Ascending aorta (tissue), 2 donors: ENCODE measurements at places on chromosomes 4 and X.

- H3K27me3 ChIP-seq = no peaks in the 10 kb centered on the region
- no peak overlapping the region for H3K4me3 ChIP-seq
- no peak for DNase-seq
- no peaks in the 10 kb centered on the region for H3K36me3 ChIP-seq
- H3K27ac ChIP-seq = no peak overlapping the region
- no peaks in the 10 kb centered on the region for H3K4me1 ChIP-seq
Observed at GRCh38 chrX:14267216-14267615, 237.5 kb upstream of the GEMIN8 start.

- H3K27me3 ChIP-seq = no peaks in the 10 kb centered on the region
- no peak overlapping the region for H3K27ac ChIP-seq
- no peak for DNase-seq
- H3K4me3 ChIP-seq = no peak overlapping the region
- H3K4me1 ChIP-seq = no peaks in the 10 kb centered on the region
Observed at GRCh38 chr4:112747036-112747435, 110.1 kb downstream of the LARP7 start.

GRCh38 chr4:67401902-67402301 is 143.4 kb downstream of the CENPC start:
- no peaks in the 10 kb centered on the region for H3K4me1 ChIP-seq
- H3K4me3 ChIP-seq = no peak overlapping the region
- no peaks in the 10 kb centered on the region for H3K36me3 ChIP-seq
- no peak overlapping the region for H3K27ac ChIP-seq

DNA sequence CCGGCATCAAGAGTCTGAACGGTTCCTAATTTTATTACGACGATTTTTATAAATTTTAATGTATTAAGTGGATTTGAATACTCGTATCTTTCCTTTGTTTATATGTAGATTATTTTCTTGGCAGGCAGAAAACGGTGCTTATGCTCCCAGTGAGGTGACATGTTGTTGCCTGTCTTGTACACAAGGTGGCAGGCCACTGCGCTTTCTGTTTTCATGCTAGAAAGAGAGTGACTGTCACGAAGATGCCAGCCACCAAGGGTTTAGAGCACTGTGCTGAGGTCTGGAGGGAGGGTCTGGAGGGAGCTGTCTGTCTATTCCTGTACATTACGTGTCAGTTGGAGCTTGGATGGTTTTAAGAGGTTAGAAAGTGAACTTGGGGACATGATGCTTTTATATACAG is 87.7 kb downstream of the SHROOM2 start:
- H3K27ac ChIP-seq = no peak overlapping the region
- H3K4me3 ChIP-seq = no peak overlapping the region
- DNase-seq = no peak
- no peaks in the 10 kb centered on the region for H3K4me1 ChIP-seq
- H3K36me3 ChIP-seq = no peaks in the 10 kb centered on the region

GRCh38 chr4:26803211-26803861 is 57.3 kb upstream of the STIM2 start:
- no peak overlapping the region for H3K4me3 ChIP-seq
- no peak overlapping the region for H3K27ac ChIP-seq
- no peak for DNase-seq

GRCh38 chr4:41058426-41058825 is 155.9 kb downstream of the APBB2 start:
- no peaks in the 10 kb centered on the region for H3K36me3 ChIP-seq
- H3K4me1 ChIP-seq = peaks cover 30% of the 10 kb centered on the region
- H3K27ac ChIP-seq = no peak overlapping the region
- DNase-seq = no peak
- H3K4me3 ChIP-seq = no peak overlapping the region
- H3K27me3 ChIP-seq = no peaks in the 10 kb centered on the region

- H3K27ac ChIP-seq = no peak overlapping the region
- H3K4me1 ChIP-seq = no peaks in the 10 kb centered on the region
- H3K27me3 ChIP-seq = no peaks in the 10 kb centered on the region
- no peak for DNase-seq
- H3K36me3 ChIP-seq = no peaks in the 10 kb centered on the region
Observed at GRCh38 chr4:122810669-122811068, 16.0 kb upstream of the FGF2 start.
